Astrocyte (in vitro differentiated cells and primary cell): ENCODE measurements at places on chromosomes 7 and 10. TPM values are rescaled to one million over a fixed set of nuclear protein-coding genes. Genes with fewer than 3 reads are reported as not detected.

DNA sequence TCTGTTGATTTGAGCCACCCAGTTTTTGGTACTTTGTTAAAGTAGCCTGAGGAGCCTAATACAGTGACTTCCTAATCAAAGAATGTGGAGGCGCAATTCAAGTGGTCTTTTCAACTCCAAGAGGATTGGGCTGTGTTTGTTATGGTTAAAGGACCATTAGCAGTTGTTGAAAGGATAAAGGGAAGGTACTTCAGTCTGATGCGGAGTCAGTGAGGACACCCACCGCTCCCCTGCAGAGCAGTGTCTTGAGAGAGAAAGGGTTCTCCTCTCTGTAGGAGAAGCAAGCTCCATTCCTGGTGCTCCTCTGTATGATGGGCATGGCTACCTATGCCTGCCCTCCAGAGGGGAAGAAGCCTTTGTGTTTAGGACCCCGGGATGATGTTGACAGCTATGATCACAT lies 590.6 kb upstream of the C7orf33 start:
- DNase-seq: no peak

CLRN3 gene
- not detected in 2 replicates for total RNA-seq

DNA sequence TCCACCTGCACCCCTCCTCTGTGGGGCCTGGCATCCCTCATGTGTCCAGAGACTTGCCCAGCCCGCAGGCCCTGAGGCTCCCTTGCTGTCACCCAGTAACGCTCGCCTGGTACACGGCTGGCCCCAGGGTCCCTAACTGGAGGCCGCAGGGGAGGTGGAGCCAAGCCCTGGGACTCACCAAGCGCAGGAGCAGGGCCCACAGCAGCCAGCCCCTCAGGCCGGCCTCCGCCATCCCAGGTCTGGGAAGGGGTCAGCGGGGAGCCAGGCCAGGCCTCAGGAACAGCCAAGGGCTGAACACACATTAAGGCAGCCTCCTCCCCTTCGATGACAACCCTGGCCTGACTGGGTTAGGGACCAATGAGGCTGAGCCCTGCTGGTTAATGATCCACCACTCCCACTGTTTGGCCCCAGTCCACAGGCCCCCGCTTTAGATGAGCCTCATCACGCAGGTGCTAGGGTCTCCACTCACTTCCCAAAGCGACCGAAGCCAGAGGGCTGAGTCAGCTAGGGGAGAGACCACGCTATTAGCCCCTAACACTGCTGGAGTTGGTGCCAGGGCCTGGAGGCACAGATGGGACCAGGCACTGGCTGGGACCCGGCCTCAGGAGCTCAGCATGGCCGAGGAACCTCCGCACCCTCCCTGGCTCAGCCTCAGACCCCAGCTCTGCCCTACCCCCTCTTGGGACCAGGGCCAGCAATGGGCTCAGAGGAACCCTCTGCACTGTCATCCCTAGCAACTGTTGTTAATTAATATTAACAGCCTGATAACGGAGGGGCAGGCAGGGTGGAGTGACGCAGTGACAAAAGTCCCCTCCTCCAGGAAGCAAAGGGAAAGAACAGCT lies at the start of gene NPC1L1:
TSS of gene NPC1L1 (minus strand) at position 303 of the 842 bp plus-strand sequence. CDS start at position 232, 71 bp downstream.
- no peak for DNase-seq

OR2A12 gene
- not detected in 2 replicates for total RNA-seq

- DNase-seq: peak; percentile 63
Observed at GRCh38 chr10:79904671-79905321, 44.1 kb downstream of the SFTPD start.
